Activated CD8-positive, alpha-beta T cell treated with anti-CD3 and anti-CD28 coated beads, Interleukin-2, amount 10 ng/mL, durations not matched to agents 7 days and 5 days (primary cell): ENCODE measurements at places on chromosomes 6 and 20. TPM values are rescaled to one million over a fixed set of nuclear protein-coding genes. Genes with fewer than 3 reads are reported as not detected.

The RUNX2 gene
- total RNA-seq, result 3.0 TPM

The BTNL2 gene
- not detected for total RNA-seq

The ENPP5 gene
- not detected for total RNA-seq

DNA sequence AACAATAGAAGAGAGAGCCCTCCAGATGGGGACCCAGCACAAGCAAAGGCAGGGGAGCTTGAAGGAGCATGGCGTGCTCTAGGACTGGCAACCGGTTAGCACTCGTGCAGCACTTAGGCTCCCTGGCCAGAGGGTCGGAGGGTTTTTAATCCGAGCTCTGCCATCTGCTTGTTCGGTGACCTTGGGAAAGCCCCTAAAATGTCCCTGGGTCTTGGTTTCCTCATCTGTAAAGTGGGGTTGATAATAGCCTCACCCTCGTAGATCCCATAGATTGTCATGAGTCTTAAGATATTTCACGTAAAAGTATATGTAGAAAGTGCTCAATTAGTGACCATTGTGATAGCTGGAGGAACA lies 16.6 kb upstream of the HCK start:
- no peak for DNase-seq

The TMEM217 gene
- 3.2 TPM for total RNA-seq

DNA sequence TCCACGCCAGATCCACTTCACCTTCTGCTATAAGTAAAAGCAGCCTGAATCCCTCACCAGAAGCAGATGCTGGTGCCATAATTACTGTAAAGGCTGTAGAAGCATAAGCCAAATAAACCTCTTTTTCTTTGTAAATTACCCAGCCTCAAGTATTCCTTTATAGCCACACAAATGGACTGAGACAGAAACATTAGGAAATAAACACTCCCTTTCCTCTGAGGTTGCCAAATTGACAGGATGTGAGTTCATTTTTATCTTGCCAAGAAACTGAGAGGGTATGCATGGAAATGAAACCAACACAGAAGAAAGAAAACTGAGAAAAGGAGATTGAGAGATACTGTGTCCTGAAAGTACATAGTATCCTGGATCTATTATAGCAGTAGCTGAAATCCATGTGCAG lies 481.2 kb downstream of the HAO1 start:
- DNase-seq, result no peak
